ENCODE measurements at places on chromosomes 5 and 9. TPM values are rescaled to one million over a fixed set of nuclear protein-coding genes. Genes with fewer than 3 reads are reported as not detected.

DNA sequence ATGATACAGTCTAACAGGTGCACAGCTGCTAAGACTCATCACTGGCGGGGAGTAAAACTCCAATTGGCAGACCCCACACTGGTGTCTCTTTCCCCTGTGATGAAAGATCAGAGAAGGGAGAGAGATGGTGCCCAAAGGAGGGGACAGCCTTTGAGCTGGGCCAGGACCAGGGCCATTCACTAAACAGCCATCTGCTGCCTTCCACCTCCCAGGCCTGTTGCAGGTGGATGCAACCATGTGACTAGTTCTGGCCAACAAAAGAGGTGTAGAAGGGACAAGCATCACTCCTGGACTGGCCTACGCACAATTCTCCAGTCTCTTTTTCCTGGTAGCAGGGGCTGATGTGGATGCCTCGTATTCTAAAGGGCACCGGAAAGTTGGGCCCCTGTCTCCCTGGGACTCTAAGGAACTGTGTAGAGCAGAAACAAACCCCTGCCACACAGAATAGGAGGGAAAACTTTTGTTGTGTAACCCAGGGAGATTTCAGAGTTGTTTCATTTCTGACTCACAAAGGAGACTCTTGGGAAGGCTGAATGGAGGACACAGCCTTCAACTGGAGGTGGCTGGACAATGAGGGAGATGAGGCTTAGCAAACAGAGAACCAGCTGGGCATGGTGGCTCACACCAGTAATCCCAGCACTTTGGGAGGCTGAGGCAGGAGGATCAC is 26.9 kb downstream of the TNIP1 start:
- H3K36me3 ChIP-seq = no peaks in the 10 kb centered on the region
- H3K27ac ChIP-seq = no peak overlapping the region

- H3K27me3 ChIP-seq = no peaks in the 10 kb centered on the region
- no peak overlapping the region for H3K4me3 ChIP-seq
- no peak for DNase-seq
- no peak overlapping the region for H3K27ac ChIP-seq
- H3K36me3 ChIP-seq = no peaks in the 10 kb centered on the region
Observed at GRCh38 chr5:175842951-175843793, 28.2 kb upstream of the CPLX2 start.

DNA sequence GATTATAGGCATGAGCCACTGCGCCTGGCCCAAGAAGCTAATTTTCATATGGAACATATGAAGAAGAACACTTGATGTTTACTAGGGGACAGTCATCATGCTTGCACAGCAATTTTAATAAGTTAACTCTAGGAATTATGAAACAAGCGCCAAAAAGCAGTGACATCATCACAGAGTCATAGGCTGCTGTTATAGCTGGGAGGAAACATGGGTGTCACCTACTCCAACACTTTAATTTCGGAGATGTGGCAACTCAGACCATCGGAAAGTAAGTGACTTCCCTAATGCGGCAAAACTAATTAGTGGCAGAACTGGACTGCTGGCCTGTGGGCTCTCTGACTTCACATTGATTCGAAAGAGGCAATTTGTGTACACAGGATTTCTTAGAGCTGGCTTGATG is 38.1 kb upstream of the EQTN start:
- no peak for DNase-seq
- no peaks in the 10 kb centered on the region for H3K36me3 ChIP-seq
- H3K4me1 ChIP-seq = no peaks in the 10 kb centered on the region
- no peak overlapping the region for H3K4me3 ChIP-seq
- no peaks in the 10 kb centered on the region for H3K27me3 ChIP-seq
- no peak overlapping the region for H3K27ac ChIP-seq

DNA sequence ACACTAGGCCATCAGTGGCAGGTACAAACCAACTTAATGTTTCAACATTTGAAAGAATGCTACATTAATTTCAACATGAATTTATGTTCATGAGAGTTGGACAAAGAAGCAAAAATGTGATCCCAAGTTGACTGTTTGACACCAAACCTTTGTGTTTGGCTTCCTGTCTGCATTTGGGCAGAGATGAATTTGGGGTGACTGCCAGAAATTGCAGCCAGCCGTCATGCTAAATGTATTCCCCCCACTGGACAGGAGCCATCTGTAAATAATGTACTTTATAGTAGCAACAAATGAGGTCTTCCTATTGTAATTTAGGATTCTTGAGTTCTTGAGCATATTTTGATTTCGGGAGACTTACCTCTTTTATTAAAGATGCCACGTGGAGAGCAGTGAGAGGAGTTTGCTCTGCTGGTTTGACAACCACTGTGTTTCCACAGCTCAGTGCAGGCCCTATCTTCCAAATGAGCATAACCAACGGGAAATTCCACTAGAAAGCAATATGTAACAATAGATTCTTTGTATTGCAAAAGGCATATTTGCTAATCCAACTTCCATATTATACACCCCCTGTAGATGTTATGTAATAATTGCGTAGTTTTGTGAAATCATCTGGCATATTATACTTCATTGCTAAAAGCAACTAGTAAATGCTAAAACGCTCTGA is 27.6 kb downstream of the ALDH1A1 start:
- H3K4me1 ChIP-seq = peaks cover 16% of the 10 kb centered on the region
- H3K27ac ChIP-seq = peak overlapping the region; percentile 7
- DNase-seq = no peak

DNA sequence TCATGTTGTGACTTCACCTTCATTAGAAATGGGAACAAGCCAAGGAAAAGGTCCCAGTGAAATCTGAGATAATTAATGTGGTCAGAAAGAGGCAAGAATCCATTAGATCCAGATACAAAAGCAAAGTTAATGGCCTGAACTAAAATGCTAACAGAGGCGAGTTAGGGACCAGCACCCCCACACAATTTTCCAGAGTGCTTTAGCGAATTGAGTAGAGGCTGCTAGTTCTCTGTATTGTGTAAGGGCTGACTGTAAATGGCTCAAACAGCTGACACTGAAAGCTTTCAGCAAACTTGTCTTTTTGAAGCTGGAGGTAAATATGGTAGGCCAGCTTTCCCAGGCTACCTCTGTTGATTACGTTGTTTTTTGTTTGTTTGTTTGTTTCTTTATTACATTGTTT is 75.5 kb downstream of the CSNK1A1 start:
- H3K4me3 ChIP-seq = no peak overlapping the region
- no peaks in the 10 kb centered on the region for H3K36me3 ChIP-seq
- no peak overlapping the region for H3K27ac ChIP-seq
- H3K27me3 ChIP-seq = no peaks in the 10 kb centered on the region

DNA sequence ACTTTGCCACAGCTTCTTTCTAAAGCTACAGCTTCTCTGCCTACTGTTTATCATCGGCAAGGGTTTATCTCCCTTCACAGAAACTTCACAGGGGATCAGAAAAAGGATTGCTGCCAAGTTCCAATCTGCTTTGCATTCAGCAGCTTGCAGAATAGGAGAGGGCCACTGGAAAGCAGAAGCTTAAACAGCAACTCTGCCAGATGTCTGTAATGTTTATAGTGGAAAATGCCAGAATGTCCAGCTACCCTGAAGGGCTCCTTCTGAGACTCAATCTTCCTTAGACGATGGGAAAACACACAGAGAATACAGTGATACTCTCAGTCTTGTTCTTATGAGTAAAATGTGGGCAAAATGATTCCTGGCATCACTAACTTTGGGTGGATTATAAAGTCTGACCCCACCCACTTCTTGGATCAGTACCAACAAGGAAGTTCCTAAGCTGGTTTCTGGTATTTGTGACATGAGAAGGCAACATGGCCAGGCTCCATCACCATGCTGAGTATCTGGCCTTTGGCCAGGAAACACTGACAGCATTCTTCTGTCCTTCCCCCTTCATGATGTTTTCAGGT is 19.0 kb downstream of the STOM start:
- peak overlapping the region; percentile 26 for H3K27ac ChIP-seq
- H3K4me3 ChIP-seq = no peak overlapping the region
- H3K4me1 ChIP-seq = no peaks in the 10 kb centered on the region
- DNase-seq = no peak

DNA sequence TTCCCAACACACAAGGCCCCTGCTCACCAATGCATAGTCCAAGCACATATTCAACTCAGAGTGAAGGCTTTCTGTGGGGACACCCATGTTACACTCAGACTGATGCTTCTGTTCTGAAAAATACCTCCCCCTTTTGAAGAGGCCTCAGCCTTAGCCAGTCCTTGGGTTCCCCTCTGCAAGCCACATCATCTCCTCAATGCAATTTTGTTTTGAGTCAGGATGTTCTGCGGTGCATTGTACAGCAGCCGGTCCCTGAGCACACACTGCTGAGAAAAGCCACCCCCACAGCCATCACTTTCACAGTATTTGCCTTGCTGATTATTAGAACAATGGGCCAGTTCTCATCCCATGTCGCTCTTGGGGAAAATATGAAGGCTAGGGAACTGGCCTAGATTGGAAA is 241.2 kb downstream of the FAM114A2 start:
- no peak overlapping the region for H3K4me3 ChIP-seq
- no peaks in the 10 kb centered on the region for H3K36me3 ChIP-seq
- no peak overlapping the region for H3K27ac ChIP-seq
- H3K27me3 ChIP-seq = no peaks in the 10 kb centered on the region
- no peak for DNase-seq

- no peak overlapping the region for H3K27ac ChIP-seq
- no peak for DNase-seq
- H3K4me1 ChIP-seq = no peaks in the 10 kb centered on the region
- no peaks in the 10 kb centered on the region for H3K27me3 ChIP-seq
- H3K4me3 ChIP-seq = no peak overlapping the region
- no peaks in the 10 kb centered on the region for H3K36me3 ChIP-seq
Observed at GRCh38 chr5:11182441-11183080, 421.5 kb upstream of the DAP start.

GRCh38 chr5:135048286-135048685 is 14.3 kb upstream of the PITX1 start:
- no peak overlapping the region for H3K4me3 ChIP-seq
- no peak for DNase-seq
- no peaks in the 10 kb centered on the region for H3K4me1 ChIP-seq
- H3K27me3 ChIP-seq = peaks cover 4% of the 10 kb centered on the region
- H3K27ac ChIP-seq = no peak overlapping the region
- H3K36me3 ChIP-seq = no peaks in the 10 kb centered on the region

DNA sequence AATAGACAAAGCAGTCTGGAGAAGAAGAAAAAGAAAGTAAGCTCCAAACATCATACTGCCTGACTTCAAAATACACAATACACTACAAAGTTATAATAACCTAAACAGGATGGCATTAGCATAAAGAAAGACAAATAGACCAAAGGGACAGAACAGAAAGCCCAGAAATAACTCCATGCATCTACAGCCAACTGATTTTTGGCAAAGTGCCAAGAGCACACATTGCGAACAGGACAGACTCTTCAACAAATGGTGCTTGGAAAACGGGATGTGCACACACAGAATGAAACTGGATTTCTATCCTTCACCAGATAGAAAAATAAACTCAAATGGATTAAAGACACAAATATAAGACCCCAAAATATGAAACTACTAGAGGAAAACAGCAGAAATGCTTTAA is 66.6 kb upstream of the SPATA31E1 start:
- no peak for DNase-seq
- H3K36me3 ChIP-seq = no peaks in the 10 kb centered on the region
- no peak overlapping the region for H3K4me3 ChIP-seq
- H3K27ac ChIP-seq = no peak overlapping the region
- H3K27me3 ChIP-seq = no peaks in the 10 kb centered on the region

GRCh38 chr9:12838546-12838945 is 63.7 kb downstream of the LURAP1L start:
- no peak overlapping the region for H3K4me3 ChIP-seq
- H3K36me3 ChIP-seq = no peaks in the 10 kb centered on the region
- H3K4me1 ChIP-seq = no peaks in the 10 kb centered on the region
- no peak overlapping the region for H3K27ac ChIP-seq
- no peaks in the 10 kb centered on the region for H3K27me3 ChIP-seq

GRCh38 chr9:15403155-15403554 is 19.5 kb upstream of the SNAPC3 start:
- H3K4me1 ChIP-seq = no peaks in the 10 kb centered on the region
- no peak overlapping the region for H3K27ac ChIP-seq
- no peak for DNase-seq
- H3K36me3 ChIP-seq = no peaks in the 10 kb centered on the region

DNA sequence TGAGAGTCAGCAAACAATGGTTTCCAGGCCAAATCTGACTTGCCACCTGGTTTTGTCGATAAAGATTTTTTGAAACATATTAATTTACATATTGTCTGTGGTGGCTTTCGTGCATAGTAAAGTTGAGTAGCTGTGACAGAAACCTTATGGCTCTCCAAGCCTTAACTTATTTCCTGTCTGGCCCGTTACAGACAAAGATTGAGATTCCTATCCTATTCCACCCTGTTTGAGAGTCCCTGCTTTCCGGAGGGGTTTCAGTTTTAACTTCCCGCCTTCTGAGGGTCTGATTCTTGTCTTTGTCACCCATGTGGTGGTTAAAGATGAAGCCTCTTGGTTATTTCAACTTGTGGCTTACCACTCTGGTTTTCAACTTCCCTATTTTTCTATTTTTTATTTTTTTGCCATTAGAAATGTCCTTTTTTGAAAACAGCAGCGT is 11.4 kb downstream of the OTULIN start:
- H3K4me1 ChIP-seq = no peaks in the 10 kb centered on the region
- no peak overlapping the region for H3K4me3 ChIP-seq
- H3K27me3 ChIP-seq = no peaks in the 10 kb centered on the region
- no peak for DNase-seq
- H3K36me3 ChIP-seq = no peaks in the 10 kb centered on the region

GRCh38 chr5:36689225-36689624 is 82.8 kb downstream of the SLC1A3 start:
- DNase-seq = no peak
- H3K4me3 ChIP-seq = no peak overlapping the region
- no peaks in the 10 kb centered on the region for H3K27me3 ChIP-seq
- H3K36me3 ChIP-seq = no peaks in the 10 kb centered on the region

- no peak overlapping the region for H3K27ac ChIP-seq
- no peaks in the 10 kb centered on the region for H3K36me3 ChIP-seq
- DNase-seq = peak; percentile 57
- H3K4me1 ChIP-seq = peaks cover 7% of the 10 kb centered on the region
Observed at GRCh38 chr9:115910959-115911358, 242.6 kb upstream of the PAPPA start.

GRCh38 chr9:132896906-132897305 is 18.2 kb downstream of the SPACA9 start:
- H3K4me1 ChIP-seq = no peaks in the 10 kb centered on the region
- no peak overlapping the region for H3K27ac ChIP-seq
- H3K36me3 ChIP-seq = peaks cover 9% of the 10 kb centered on the region
- DNase-seq = no peak

DNA sequence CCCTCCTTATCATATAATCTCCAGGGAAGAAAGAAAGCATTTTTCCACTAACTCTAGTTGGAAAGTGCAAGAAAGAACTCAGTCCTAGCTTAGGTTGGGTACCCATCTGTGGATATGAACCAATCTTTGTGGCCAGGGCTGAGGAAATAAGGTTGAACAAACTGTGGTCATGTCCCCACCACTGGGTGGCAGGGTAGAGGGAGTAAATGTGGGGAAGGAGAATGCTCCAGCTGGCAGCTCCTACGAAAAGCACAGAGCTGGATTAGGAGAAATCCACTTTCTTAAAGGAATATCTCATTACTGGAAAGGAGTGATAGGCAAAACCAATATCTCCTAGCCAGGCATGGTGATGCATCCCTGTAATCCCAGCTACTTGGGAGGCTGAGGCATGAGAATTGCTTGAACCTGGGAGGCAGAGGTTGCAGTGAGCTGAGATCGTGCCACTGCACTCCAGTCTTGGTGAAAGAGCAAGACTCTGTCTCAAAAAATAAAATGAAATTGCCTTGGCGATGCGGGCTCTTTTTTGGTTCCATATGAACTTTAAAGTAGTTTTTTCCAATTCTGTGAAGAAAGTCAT is 175.1 kb downstream of the CCDC192 start:
- H3K36me3 ChIP-seq = no peaks in the 10 kb centered on the region
- H3K27ac ChIP-seq = no peak overlapping the region
- H3K27me3 ChIP-seq = no peaks in the 10 kb centered on the region
- no peaks in the 10 kb centered on the region for H3K4me1 ChIP-seq

Gene FAM221B
- not detected for total RNA-seq

Gene SYK
- total RNA-seq = 3.0 TPM

Gene CDKN2B-AS1
- total RNA-seq = 0.25 TPM

Gene DMRTA1
- 9.3 TPM for total RNA-seq

Gene AQP3
- 90.9 TPM for total RNA-seq

Gene INSL6
- total RNA-seq = not detected

Data from right lobe of liver (tissue), 6 donors.